ENCODE measurements at places on chromosomes 6 and 20. TPM values are rescaled to one million over a fixed set of nuclear protein-coding genes. Genes with fewer than 3 reads are reported as not detected.

The YWHAB gene
- 504 TPM for polyA plus RNA-seq

The SNAI1 gene
- polyA plus RNA-seq: 2.4 TPM

The PAX1 gene
- not detected for polyA plus RNA-seq

The TREM2 gene
- 0.78 TPM for polyA plus RNA-seq

The PCK1 gene
- polyA plus RNA-seq: not detected

The ZNF831 gene
- not detected for polyA plus RNA-seq

The BNIP5 gene
- polyA plus RNA-seq: not detected

The MTCH1 gene
- 118 TPM for polyA plus RNA-seq

The RIMS1 gene
- polyA plus RNA-seq: not detected

The MARCKS gene
- 22.9 TPM for polyA plus RNA-seq

The MUC22 gene
- not detected for polyA plus RNA-seq

The MTFR2 gene
- polyA plus RNA-seq: 0.79 TPM

The CLPSL1 gene
- polyA plus RNA-seq: not detected

The DPPA5 gene
- not detected for polyA plus RNA-seq

The CD40 gene
- 14.4 TPM for polyA plus RNA-seq

The OPN5 gene
- not detected for polyA plus RNA-seq

The SIRPB2 gene
- 92.8 TPM for polyA plus RNA-seq

The WFDC2 gene
- polyA plus RNA-seq: not detected

All from CD14-positive monocyte (primary cell).